T-helper 2 cell treated with Interferon-gamma antibody and Interleukin-4, amounts not matched to agents 5 μg/mL and 100 μg/mL, for 36 hours (primary cell): ENCODE measurements at places on chromosomes 2 and 18.

- no peak for DNase-seq
Measured at GRCh38 chr18:3256693-3257626, 5.0 kb upstream of the MYL12B start.

DNA sequence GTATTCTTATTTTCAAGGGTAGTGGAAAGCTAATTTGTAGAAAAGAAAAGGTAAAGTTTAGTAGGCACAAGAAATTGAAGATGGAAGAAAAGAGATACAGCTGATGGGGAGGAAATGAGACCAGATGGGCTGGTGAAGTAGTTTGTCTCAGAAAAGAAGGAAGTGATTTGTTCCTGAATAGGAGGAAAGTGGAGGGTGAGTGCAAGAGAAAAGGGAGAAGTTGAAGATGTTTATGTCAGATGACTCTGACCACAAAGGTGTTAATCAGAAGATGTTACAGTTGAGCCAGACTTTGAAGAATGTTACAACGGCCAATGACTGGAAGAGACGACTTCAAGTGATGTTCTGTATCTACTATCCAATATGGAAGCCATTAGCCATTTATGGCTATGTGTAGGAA, 21.2 kb downstream of the ZSCAN30 start:
- no peak for DNase-seq

- no peak for DNase-seq
Measured at GRCh38 chr18:70998490-70998889, 709.6 kb downstream of the SOCS6 start.

- DNase-seq = no peak
Measured at GRCh38 chr2:48174503-48174902, 268.2 kb upstream of the FBXO11 start.

DNA sequence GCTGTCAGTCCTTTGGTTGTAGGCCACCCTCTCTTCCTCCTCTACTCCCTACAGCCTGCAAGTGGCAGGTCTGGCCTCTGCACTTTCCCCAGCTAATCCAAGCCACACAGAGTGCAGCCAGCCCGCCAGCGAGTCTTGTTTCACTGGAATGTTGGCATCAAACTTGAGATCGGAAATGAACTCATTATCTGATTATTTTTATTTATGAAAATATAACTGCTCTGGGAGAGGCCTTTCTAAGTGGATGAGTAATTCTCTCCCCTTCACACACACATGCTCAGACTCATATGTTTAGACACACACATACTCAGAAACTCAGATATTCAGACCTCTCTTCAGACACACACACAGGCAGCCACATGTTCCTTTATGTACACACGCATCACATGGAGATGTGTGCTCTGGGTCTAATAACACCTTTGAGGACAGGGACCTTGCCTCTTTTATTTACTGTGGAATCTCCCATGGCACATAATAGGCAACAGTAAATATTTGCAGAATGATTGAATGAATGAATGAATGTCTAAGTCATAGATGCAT, 151.3 kb downstream of the ZFP36L2 start:
- DNase-seq = no peak

- DNase-seq = no peak
Measured at GRCh38 chr2:203412546-203413331, 84.5 kb downstream of the ABI2 start.

- no peak for DNase-seq
Measured at GRCh38 chr2:145653553-145653952, 1133.6 kb upstream of the ZEB2 start.

GRCh38 chr2:234388591-234388990, 108.3 kb downstream of the ARL4C start:
- DNase-seq = no peak

DNA sequence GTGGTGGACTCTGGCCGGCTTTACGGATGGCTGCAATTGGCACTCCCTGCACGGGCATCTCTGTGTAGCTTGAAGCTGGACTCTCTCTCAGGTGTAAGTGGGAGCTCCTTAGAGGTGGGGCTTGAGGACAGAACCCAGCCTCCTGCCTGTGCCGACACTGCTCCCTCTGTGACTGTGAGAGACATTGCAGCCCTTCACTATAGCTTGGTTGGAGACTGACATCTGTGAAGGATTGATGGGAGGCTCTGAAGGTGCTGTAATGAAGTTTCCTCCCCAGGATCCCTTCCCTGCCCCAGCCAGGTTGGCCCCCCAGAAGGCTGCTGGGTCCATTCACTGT, 166.7 kb downstream of the SH3RF3 start:
- no peak for DNase-seq

DNA sequence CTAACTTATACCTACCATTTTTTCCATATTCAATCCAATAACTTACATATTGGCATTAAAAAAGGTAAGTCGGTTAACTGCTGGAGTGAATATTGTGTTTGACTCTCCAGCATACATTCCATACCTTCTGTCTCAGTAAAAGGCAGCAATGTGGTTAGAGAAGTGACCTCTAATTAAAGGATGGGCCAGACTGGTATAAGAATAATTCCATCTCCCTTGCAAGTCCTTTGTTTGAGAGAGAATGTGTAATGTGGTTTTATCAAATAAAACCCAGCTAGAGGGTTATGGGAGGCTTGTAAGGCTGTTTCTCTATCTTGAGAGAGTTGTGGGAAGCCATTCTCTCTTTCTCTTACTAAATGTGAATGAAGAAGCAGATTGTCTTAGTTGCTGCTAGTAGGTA, 289.3 kb upstream of the TCF4 start:
- DNase-seq = no peak

GRCh38 chr2:10984418-10985135, 72.8 kb downstream of the KCNF1 start:
- DNase-seq = no peak

DNA sequence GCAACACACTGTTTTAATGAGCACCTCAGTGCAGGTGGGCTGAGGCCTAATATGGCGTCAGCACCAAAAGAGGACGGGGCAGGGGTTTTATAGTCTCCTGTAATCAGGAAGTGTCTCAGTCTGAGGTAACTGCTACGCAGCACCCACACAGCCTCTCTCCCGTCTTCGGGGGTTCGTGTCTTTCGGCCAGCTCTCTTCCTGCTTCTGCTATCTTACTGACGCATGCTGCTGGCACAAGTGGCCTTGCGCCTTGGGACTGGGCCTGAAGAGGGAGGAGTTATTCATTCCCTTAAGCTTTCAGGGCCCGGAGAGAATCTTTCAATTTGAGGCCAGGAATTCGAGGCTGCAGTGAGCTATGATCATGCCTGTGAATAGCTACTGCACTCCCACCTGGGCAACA, 14.5 kb upstream of the PAPOLG start:
- no peak for DNase-seq

- peak; percentile 69 for DNase-seq
Measured at GRCh38 chr18:2847317-2848246, 776 bp downstream of the EMILIN2 start.

- no peak for DNase-seq
Measured at GRCh38 chr2:60648191-60648590, 94.7 kb upstream of the BCL11A start.

GRCh38 chr2:165401285-165401852, 68.1 kb upstream of the CSRNP3 start:
- no peak for DNase-seq

DNA sequence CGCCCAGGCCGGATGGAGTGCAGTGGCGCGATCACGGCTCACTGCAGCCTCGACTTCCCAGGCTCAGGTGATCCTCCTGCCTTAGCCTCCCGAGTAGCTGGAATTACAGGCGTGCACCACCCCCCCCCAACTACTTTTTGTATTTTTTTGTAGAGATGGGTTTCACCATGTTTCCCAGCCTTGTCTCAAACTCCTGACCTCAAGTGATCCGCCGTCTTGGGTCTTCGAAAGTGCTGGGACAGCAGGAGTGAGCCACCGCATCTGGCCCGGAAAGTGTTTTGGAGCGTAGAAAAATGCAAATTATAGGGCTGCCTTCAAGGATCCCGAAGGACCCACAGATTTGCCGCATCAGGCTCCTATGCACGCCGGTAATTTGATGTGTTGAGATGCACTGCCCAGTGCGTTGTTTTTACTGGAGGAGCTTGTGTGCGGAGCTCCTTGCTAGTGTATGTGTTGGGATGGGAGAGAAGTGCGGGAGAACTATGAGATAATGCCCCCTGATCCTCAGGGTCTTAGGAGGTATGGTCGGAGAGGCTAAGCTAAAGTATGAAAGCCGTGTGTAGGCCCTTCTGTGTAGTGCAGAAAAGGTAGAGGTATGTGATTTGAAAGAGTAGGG, 1.2 kb upstream of the CLASP1 start:
- DNase-seq = peak; percentile 11

DNA sequence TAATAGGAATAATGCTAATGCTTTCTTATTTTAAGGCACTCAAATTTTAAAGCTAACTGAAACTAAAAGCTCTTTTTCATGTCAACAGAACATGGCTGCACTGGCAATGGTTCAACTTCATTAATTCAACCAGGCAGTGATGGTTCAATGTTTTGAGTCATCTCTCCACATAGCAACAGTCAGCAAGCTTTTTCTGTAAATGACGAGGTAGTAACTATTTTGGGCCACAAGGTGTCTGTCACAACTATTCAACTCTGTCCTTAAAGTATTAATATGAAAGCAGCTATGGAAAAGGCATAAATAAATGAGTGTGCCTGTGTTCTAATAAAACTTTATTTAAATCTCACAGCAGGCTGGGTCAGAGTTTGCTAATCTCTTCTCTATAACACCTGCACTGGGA, 1425.6 kb upstream of the PIK3C3 start:
- no peak for DNase-seq

DNA sequence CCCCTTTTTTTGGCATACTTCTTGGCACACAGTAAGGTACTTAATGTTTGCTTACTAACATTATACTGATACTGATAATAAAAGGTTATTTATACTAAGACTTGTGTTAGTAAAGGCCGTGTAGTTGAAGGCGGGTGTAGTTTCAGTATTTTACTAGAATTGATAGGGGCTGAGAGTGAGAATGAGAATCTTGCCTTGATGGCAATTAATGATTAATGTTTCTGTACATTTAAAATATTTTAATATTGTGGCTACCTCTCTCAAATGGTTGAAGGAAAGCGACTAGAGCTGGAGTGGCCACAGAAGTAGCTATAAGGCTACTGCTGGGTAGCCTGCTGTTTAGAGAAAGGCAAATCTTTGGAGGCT, 29.3 kb downstream of the PELI1 start:
- DNase-seq = no peak

DNA sequence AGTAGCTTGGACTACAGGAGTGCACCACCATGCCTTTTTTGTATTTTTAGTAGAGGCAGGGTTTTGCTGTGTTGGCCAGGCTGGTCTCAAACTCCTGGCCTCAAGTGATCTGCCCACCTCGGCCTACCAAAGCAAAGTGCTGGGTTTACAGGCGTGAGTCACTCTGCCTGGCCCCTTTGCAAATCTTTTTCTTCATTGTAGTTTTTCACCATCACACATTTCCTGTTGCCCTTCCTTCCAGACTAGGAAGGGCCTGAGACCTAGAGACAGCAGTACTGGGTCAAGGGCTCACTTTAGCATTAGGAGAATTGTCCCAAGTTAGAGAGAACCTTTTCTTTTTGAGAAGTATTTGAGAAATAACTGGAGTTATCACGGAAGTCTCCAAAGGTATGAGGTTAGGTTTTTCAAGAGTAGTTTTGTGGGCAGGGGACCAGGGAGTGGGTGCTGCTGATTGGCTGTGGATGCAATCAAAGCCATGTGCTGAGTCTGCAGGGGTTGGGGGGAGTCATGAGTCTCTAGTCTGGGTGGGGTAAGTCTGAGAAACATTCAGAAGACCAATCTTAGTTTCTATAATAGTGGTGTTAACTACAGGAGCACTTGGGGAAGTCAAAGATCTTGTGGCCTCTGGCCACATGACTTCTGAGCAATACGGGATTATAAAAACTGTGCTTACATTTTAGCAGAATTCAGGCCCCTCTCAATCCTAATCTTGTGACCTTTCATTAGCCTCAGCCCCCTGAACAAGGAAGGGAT, 23.7 kb downstream of the B3GNT2 start:
- no peak for DNase-seq

DNA sequence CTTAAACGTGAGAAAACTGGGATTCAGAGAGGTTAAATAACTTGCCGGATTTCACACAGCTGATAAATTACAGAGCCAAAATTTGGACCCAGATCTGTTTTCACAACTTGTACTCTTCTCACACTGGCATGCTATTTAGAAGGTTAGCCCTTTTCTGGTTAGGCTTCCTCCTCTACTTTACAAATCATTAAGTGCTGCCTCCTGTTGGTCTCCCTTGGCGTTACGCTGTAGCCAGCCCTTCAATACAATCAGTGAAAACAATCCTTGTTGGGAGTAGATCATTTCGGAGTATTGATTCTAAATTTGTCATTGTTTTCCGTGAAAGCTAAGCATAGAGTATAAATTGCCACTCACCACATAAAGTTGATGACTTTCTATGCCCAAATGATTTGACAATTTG, 153.5 kb downstream of the ARHGAP15 start:
- no peak for DNase-seq
